Ascending aorta (tissue), 2 donors: ENCODE measurements at places on chromosomes 3 and 15. TPM values are rescaled to one million over a fixed set of nuclear protein-coding genes. Genes with fewer than 3 reads are reported as not detected.

CHAC1 gene
- total RNA-seq = 28.5 TPM

GRCh38 chr3:42652611-42653302 is 740 bp upstream of the ZBTB47 start:
- peaks cover 50% of the 10 kb centered on the region for H3K4me1 ChIP-seq
- H3K27me3 ChIP-seq = no peaks in the 10 kb centered on the region
- peaks cover 2% of the 10 kb centered on the region for H3K36me3 ChIP-seq
- peak overlapping the region; percentile 85 for H3K4me3 ChIP-seq

TKT gene
- total RNA-seq = 219 TPM

CCDC54 gene
- not detected for total RNA-seq

GOLGA6D gene
- total RNA-seq = not detected

GRCh38 chr3:119562307-119562961 is 3.0 kb upstream of the CD80 start:
- H3K36me3 ChIP-seq = no peaks in the 10 kb centered on the region
- DNase-seq = no peak
- H3K4me3 ChIP-seq = no peak overlapping the region
- H3K4me1 ChIP-seq = no peaks in the 10 kb centered on the region

- H3K27me3 ChIP-seq = no peaks in the 10 kb centered on the region
- H3K36me3 ChIP-seq = no peaks in the 10 kb centered on the region
- H3K4me1 ChIP-seq = peaks cover 9% of the 10 kb centered on the region
- no peak for DNase-seq
- H3K27ac ChIP-seq = no peak overlapping the region
These were observed 19.4 kb upstream of the ATP8B4 start for GRCh38 chr15:50138391-50138790.

THSD4 gene
- 151 TPM for total RNA-seq

TGM5 gene
- not detected for total RNA-seq

RTP1 gene
- not detected for total RNA-seq

- no peak for DNase-seq
- no peaks in the 10 kb centered on the region for H3K4me1 ChIP-seq
- H3K27me3 ChIP-seq = no peaks in the 10 kb centered on the region
- no peak overlapping the region for H3K4me3 ChIP-seq
These were observed 20.9 kb downstream of the SLC2A2 start for GRCh38 chr3:171005648-171006047.

DNA sequence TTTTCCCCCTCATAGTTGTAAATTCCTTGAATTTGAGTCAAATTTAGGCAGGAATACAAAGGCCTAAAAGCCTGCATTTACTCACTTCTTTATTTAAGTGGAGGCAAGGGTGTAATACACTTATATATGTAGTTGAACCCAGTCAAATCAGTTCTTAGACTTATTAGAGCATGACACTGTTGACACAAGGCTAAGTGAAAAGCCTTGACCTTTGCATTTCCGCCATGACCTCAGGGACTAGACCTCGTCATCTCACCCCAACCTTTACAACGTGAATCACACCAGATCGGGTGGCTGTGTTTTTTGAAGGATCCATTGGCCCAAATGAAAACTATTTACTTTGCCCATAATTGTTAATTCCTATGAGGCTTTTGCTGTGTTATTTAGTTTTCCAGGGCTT is 774.4 kb downstream of the ROBO1 start:
- no peaks in the 10 kb centered on the region for H3K27me3 ChIP-seq
- no peak overlapping the region for H3K27ac ChIP-seq
- no peaks in the 10 kb centered on the region for H3K4me1 ChIP-seq
- H3K4me3 ChIP-seq = no peak overlapping the region
- no peak for DNase-seq

SAXO2 gene
- not detected for total RNA-seq

DNA sequence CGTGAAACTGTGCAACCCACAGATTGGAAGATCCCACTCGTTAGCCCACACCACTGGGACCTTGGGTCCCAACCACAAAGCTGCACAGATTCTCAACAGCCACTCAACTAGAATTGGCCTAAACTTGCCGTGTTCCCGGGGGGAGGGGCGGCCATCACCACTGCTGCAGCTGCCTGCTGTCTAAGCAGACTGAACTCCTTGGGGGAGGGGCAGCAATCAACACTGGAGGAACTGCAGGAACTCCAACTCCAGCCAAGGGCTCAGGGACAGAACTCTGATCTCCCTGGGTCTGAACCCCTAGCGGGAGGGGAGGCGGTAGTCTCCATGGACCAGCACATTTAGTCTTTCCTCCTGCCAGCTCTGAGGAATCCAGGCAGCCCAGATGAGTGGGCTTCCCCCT is 205.9 kb downstream of the RSL24D1 start:
- H3K27me3 ChIP-seq = no peaks in the 10 kb centered on the region
- H3K36me3 ChIP-seq = no peaks in the 10 kb centered on the region
- no peaks in the 10 kb centered on the region for H3K4me1 ChIP-seq
- H3K27ac ChIP-seq = no peak overlapping the region
- DNase-seq = no peak

DNA sequence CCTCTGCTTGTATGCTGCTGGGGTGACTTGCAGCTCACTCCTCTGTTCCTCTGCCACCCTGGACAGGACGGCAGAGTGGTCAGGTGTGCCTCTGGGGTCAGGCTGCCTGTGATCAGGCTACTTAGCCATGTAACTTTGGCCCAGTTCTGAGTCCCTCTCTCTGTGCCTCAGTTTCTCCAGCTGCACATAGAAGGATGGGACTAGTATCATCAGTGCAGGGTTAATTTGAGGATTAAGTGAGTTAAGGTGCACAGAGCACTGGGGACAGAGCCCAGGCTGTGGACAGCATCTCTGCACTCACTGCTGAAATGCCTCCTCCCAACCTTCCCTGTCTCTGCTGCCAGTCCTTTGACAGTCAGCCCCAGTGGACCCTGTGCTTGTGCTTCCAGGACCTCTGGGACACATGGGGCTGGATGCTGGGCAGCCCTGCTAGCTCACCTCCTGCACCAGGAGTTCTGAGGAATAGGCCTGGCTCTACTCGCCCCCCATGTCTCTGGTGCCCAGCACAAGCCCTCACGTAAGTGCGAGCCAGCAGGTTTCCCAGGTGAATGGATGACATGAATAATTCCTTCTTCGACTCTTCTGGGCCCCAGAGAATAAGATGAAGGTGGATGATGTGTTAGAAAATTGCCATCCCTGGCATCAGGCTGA is 19.3 kb upstream of the PRR23E start:
- no peak overlapping the region for H3K4me3 ChIP-seq
- no peak for DNase-seq
- H3K27ac ChIP-seq = no peak overlapping the region
- H3K27me3 ChIP-seq = no peaks in the 10 kb centered on the region
- no peaks in the 10 kb centered on the region for H3K36me3 ChIP-seq
- H3K4me1 ChIP-seq = no peaks in the 10 kb centered on the region

GRCh38 chr3:98746882-98747281 is 16.3 kb upstream of the ST3GAL6 start:
- no peaks in the 10 kb centered on the region for H3K4me1 ChIP-seq
- H3K27ac ChIP-seq = no peak overlapping the region
- no peaks in the 10 kb centered on the region for H3K27me3 ChIP-seq
- DNase-seq = no peak
- H3K36me3 ChIP-seq = no peaks in the 10 kb centered on the region
- no peak overlapping the region for H3K4me3 ChIP-seq

MST1R gene
- not detected for total RNA-seq

FBLN2 gene
- 323 TPM for total RNA-seq

ARHGAP31 gene
- 31.4 TPM for total RNA-seq

GRCh38 chr15:29133791-29134190 is 135.8 kb downstream of the NSMCE3 start:
- H3K4me1 ChIP-seq = no peaks in the 10 kb centered on the region
- no peaks in the 10 kb centered on the region for H3K27me3 ChIP-seq
- no peak for DNase-seq

- no peak overlapping the region for H3K27ac ChIP-seq
- no peaks in the 10 kb centered on the region for H3K36me3 ChIP-seq
- no peaks in the 10 kb centered on the region for H3K4me1 ChIP-seq
- no peak overlapping the region for H3K4me3 ChIP-seq
These were observed 201.6 kb downstream of the SATB1 start for GRCh38 chr3:18223571-18223970.

IL16 gene
- 8.5 TPM for total RNA-seq

GRCh38 chr3:119073258-119074001 is 38.8 kb upstream of the IGSF11 start:
- H3K4me1 ChIP-seq = no peaks in the 10 kb centered on the region
- no peak overlapping the region for H3K27ac ChIP-seq
- no peak for DNase-seq
- no peaks in the 10 kb centered on the region for H3K27me3 ChIP-seq
- H3K36me3 ChIP-seq = no peaks in the 10 kb centered on the region

GRCh38 chr3:156892701-156893100 is 66.5 kb downstream of the LEKR1 start:
- no peaks in the 10 kb centered on the region for H3K4me1 ChIP-seq
- no peaks in the 10 kb centered on the region for H3K27me3 ChIP-seq
- no peak overlapping the region for H3K4me3 ChIP-seq
- no peak overlapping the region for H3K27ac ChIP-seq
- no peak for DNase-seq
- no peaks in the 10 kb centered on the region for H3K36me3 ChIP-seq

- no peak overlapping the region for H3K4me3 ChIP-seq
- no peak for DNase-seq
- no peak overlapping the region for H3K27ac ChIP-seq
- no peaks in the 10 kb centered on the region for H3K36me3 ChIP-seq
- H3K4me1 ChIP-seq = no peaks in the 10 kb centered on the region
These were observed 1003.9 kb upstream of the CFAP20DC start for GRCh38 chr3:60053526-60054265.

GRCh38 chr3:111072031-111072921 is 660 bp downstream of the NECTIN3 start:
- no peak for DNase-seq
- H3K4me3 ChIP-seq = peak overlapping the region; percentile 95
- peak overlapping the region; percentile 98 for H3K27ac ChIP-seq
- no peaks in the 10 kb centered on the region for H3K36me3 ChIP-seq

WDR72 gene
- not detected for total RNA-seq
